ENCODE measurements at places on chromosomes 1 and 21.

DNA sequence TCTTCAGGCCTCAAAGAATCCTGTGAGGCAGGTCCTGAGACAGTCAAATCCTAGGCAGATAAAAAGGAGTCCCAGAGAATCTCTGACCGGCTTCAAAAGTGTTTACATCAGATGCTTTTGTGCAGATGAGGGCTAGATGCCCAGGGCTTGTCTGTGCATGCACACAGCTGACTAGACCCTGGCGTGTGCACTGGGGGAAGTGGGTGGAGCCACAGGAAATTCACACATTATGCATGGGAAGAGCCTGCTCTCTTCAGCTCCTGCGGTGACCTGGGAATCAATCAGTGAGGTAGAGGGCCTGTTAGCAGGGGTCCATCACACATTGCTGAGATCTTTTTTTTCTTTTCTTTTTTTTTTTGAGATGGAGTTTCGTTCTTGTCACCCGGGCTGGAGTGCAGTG is 36.6 kb upstream of the NHLH2 start:
- no peak for DNase-seq

GRCh38 chr1:244187310-244187709 is 136.2 kb downstream of the ZBTB18 start:
- peak; percentile 19 for DNase-seq

DNA sequence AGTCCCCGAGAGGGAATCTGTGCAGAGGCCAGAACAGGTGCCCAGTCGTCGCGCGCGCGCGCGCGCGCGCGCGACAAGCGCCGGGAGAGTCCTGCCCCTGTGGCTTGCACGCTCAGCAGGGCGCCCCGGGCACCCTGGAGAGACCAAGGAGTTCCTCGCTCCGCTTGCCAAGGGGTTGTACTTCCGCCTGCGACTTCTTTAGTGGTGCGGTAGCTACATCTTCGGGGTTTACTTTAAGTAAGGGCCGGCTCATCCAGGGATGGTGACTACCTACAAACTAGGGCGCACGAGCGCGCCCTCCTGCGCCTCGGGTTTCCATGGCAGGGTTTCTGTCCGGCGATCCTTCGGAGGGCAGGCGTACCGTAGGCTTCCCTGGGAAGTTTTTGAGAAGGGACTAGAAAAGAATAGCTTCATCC is 1.4 kb downstream of the LHX4 start:
- DNase-seq = peak; percentile 33

DNA sequence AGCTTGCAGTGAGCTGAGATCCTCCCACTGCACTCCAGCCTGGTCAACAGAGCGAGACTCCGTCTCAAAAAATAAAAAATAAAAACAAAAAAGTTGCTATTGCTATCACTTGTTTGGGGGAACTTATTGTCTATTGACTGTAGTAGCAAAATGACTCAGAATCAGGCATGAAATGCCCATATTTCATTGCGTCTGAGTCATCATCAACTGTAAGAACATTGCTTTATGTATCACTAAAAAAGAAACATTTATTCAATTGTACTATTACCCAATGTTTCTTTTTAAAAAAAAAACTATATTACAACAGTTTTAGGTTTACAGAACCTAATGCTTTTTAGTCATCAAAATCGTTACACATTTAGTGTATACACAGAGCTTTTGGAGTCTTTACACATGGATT is 91.0 kb upstream of the FMN2 start:
- no peak for DNase-seq

GRCh38 chr1:32536117-32536516 is 3.1 kb upstream of the ZBTB8A start:
- DNase-seq = no peak

- DNase-seq = no peak
Observed at GRCh38 chr21:41792711-41793110, 25.9 kb upstream of the RIPK4 start.

DNA sequence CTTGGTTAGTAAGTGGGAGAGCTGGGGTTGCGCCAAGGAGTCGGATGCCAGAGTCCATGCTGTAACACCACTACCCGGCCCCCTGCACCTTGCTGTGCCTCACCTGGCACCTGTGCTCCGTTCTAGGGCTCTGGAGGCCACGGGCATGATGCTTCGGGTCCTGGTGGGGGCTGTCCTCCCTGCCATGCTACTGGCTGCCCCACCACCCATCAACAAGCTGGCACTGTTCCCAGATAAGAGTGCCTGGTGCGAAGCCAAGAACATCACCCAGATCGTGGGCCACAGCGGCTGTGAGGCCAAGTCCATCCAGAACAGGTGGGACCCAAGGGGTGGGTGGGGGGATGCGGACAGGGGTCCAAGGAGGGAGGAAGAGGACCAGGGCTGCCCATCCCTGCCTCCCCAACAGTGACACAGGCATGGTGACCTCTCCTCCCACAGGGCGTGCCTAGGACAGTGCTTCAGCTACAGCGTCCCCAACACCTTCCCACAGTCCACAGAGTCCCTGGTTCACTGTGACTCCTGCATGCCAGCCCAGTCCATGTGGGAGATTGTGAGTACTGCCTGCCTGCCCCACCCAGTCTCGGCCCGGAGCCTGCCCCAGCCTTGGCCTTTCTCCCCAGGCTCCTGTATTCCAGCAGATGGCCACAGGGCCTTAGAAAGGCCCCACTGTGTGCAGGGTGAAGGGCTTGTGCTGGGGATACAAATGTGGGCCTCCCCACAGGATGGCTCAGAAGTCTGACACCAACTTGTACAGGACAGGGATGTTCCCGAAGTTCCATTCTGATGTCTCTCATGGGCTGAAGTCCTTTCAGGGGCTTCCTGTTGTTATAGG is 9.6 kb upstream of the HTR6 start:
- DNase-seq = no peak

DNA sequence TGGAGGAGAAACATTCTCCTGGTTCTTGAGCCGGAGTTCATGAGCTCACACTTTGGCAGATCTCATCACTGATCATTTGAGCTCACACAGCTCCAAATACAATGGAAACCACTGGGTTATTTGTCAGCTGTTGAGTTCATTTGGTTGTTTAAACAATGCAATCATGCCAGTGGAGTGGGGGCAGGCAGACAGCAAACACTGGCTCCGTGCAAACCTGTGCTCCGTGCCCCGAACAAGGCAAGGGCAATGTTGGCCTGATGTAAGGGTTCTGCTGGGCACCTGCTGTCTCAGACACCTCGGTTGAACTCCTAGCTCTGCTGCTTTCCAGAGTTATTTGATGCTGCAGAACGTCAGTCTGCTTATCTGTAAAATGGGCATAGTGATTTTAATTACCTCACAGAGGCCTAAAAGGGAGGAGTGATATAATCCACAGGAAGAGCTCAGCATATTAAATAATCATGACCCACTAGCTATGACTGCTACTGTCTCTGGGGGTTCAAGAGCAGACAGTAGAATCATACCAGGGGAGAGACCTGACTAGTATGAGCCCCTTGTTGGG is 20.0 kb upstream of the CLIC6 start:
- peak; percentile 60 for DNase-seq

DNA sequence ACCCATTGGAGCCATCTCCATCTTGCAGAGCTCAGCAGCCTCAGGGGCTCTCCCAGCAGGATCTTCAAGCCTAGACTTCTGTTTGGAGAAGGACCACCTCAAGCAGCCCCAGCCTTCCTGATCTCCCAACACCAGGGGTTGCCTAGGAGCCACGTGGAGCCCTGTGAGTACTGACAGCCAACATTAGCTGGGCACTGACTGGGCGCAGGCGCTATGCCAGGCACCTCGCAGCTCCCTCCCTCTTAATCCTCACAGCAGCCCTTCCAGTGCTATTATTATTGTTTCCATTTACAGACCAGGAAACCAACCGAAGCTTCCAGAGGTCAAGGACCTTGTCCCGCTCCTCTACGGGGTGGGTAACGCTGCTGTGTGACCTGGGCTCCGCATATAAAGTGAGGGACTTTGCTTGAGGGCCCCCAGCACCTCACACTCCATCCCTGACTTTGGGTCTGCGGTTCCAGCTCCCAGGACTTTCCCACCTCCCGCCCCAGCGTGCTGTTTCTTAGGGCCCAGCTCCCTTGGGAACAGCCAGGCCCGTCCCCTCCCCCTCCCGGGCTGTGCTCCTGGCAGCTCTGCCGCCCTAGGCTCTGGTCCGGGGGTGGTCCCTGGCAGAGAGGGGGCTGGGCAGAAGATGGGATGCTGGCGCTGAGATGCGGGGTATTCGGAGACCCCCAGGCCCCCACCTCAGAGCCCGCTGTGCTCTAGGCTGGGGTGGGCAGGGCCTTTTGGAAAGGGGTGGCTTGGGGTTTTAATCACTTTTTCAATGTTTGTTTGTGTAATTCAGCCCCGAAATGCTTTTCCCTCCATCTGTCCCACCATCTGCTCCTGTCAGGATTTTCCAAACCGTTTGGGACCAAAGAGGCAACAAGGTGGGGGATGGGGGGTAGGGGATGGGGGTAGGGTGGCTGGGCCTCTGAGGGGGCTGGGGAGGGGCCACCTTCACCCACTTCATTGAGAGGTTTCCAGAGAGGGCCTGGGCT is 4.1 kb upstream of the HPCA start:
- DNase-seq = no peak

DNA sequence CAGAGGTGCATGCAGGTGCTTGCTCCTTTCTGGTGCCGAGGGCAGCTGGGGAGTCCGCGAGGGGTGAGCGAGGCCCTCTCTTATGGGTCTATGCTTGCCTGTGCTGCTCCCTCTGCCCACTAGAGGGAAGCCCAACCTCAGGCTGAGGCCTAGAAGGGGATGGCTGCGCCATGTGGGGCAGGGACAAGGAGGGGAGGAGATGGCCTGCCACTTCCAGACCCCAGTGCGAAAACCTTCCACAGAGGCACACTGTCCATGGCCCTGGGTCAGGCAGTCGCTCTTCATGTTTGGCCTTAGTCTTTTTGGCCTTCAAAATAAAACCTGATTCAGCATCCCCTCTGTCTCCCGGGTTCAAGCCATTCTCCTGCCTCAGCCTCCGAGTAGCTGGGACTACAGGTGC is 14.0 kb downstream of the RHBG start:
- DNase-seq = peak; percentile 68

DNA sequence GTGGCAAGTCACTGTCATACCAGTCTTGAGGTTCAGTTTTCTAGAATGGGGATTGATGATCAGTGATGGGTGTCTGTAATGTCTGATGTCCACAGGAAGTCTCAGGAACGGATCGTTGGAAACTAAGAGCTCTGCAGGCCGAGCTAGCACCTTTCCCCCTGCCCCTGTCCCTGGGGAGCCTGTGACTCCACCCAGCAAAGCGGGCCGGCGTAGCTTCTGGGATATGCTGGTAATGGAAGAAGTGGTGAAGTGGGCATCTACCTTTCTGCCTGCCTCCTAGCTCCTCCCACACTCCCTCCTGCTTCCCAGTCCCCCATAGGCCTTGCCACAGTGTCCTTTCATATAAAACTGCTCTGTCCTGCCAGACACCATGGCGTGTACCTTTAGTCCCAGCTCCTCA is 13.4 kb downstream of the HYI start:
- no peak for DNase-seq

- no peak for DNase-seq
Observed at GRCh38 chr21:26406526-26406925, 166.6 kb downstream of the CYYR1 start.

GRCh38 chr1:218804014-218804785 is 369.5 kb upstream of the LYPLAL1 start:
- no peak for DNase-seq

- DNase-seq = no peak
Observed at GRCh38 chr1:38123356-38124135, 77.0 kb upstream of the POU3F1 start.

GRCh38 chr1:38018864-38019343 is 6.4 kb downstream of the UTP11 start:
- no peak for DNase-seq

DNA sequence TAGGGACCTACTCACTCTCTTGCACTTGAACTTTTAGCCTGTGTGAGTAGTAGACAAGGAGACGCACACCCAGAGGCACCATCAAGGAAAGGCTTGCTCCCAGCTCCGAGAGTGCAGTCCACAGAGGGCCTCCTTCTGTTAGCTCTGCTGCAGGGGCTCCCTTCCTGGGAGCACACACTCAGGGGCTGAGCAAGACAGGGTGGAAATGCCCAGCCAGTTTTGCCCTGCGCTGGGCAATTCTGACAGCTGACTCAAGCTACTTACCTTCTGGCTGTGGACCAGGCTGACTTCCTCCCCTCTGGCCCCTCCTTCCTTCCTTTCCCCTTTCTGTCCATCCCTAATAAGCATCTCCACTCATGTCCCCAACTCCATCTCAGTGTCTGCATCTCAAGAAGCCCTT is 449.1 kb downstream of the PTPRU start:
- no peak for DNase-seq

- no peak for DNase-seq
Observed at GRCh38 chr1:204087893-204088528, 15.1 kb downstream of the SOX13 start.

- no peak for DNase-seq
Observed at GRCh38 chr1:27785781-27786455, 12.9 kb downstream of the STX12 start.

- no peak for DNase-seq
Observed at GRCh38 chr21:35641271-35642016, 418.9 kb downstream of the SETD4 start.

- peak; percentile 18 for DNase-seq
Observed at GRCh38 chr1:156726549-156727226, 1.6 kb upstream of the METTL25B start.

- no peak for DNase-seq
Observed at GRCh38 chr1:165645654-165646366, 14.8 kb downstream of the MGST3 start.

DNA sequence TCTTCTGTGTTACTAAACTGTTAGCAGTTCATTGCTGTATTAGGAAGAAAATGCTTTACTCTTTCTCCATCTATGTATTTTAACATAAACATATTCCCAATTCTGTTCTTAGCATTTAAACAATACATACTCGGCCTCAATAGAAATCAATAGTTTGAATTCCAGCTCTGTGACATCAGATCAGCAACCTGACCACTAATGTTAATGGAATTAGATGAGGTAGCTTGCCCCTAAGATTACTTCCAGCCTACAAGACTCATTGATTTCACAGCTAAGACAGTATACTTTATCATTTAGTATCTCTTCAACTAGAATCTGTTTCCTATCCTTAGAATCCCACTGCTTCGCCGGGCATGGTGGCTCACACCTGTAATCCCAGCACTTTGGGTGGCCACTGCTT is 38.9 kb downstream of the EPRS1 start:
- DNase-seq = no peak

- DNase-seq = no peak
Observed at GRCh38 chr1:47174656-47175020, 15.2 kb downstream of the PDZK1IP1 start.

DNA sequence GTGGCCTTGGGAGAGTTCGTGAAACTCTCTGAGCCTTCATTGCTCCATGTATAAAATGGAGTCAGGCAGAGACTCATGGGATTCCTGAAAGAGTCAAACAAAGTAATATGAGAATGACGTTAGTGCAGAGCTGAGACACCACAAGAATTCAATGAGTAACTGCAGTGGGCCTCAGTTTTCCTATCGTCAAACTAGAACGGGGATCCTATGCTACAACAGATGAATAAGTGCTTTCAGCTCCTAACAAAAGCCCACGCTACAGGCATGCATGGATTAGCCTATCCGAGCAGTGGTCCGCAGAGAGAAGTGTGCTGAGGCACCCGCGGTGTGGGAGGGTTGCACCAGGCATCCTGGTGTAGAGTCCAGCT is 124.7 kb downstream of the SYF2 start:
- DNase-seq = no peak

- no peak for DNase-seq
Observed at GRCh38 chr1:15923241-15923640, 52.7 kb downstream of the ZBTB17 start.

- no peak for DNase-seq
Observed at GRCh38 chr1:228095938-228096337, 7.2 kb downstream of the C1orf35 start.

GRCh38 chr1:63971557-63971956 is 197.7 kb downstream of the ROR1 start:
- no peak for DNase-seq

GRCh38 chr21:45082736-45083135 is 8.4 kb downstream of the ADARB1 start:
- no peak for DNase-seq

Data from NCI-H146 (cell line).